ENCODE measurements at places on chromosomes 4 and X.

DNA sequence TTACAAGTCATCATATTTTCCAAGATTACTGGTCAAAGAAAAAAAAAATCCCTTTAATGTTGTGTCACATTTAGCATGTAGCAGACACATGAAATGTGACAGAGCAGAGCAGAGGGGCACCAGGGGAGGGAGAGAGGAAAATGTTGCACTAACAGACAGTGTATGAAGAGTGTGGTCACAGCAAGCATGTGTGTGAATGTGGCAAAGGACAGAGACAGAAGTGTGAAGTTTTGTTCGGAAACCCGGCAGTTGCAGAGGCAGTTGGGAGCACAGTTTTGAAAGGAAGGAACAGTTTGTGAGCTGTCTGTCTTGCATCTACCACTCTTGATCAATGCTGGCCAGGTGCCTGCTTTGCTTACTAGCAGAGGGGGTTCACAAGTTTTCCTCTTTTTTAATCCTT lies 83.9 kb upstream of the MAP3K15 start:
- DNase-seq = no peak

- DNase-seq = no peak
Observed at GRCh38 chrX:155645180-155645579, 32.4 kb upstream of the TMLHE start.

GRCh38 chr4:8032381-8032780 lies 92.7 kb upstream of the AFAP1 start:
- no peak for DNase-seq

DNA sequence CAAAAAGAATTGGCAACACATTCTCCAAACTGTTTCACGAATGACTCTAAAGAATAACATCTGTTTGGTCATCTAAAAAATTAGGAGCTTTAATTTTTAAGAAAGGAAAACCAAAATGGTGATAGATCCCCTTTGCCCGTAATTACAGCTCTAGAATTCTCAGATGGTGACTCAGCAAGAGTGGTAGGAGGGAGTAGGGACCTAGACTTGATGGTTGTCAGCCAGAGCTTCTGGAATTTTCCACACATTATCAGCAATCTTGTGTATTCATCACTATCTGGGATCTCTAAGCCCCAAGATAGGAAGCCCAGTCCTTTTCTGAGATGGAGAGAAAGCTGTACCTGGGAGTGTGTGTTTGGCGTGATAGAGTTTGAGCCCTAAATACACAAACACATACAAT lies 103.9 kb upstream of the RAB40AL start:
- no peak for DNase-seq

GRCh38 chr4:74334636-74335035 lies 26.4 kb downstream of the EPGN start:
- no peak for DNase-seq

DNA sequence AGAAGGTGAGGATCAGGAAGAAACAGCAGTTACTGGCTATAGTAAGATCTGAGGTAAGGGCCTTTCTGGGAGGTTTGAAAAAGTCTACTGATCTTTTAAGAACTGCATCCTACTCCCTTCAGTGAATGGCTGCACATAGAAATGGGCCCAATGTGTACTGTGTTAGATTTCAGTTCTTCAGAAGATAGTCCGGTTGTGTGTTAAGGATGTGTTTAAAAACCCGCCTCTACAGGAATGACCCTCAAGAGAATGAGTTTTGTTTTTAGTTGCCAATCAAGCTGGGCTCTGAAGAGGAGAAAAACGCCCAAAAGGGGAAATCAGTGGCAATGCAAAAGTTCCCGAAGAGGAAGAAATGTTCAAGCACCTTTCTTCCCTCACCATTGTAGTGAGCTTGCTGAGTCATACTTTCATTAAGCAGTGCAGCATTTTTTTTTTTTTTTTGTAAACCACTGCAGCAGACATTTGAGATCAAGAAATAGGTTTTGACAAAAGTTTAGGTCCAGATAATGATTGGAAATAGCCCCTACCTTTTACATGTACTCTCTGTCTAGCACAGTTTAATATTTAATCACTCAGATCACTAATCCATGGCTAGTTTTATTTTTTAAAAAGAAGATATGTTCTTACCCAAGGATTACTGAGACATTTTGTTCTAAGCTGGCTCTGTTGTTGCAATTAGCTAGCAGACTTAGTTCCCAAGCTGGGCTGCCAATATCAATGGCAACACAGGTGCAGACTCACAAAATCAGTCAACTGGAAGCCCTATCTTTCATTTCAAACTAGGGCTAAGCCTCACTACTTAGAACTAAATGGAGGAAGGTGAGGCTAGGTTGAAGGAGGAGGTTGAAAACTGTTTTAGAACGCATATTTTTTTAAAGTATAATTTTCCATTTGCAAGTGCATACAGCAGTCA lies 7.0 kb upstream of the TRPC5OS start:
- peak; percentile 1 for DNase-seq
